ENCODE measurements at places on chromosomes 3 and 15.

DNA sequence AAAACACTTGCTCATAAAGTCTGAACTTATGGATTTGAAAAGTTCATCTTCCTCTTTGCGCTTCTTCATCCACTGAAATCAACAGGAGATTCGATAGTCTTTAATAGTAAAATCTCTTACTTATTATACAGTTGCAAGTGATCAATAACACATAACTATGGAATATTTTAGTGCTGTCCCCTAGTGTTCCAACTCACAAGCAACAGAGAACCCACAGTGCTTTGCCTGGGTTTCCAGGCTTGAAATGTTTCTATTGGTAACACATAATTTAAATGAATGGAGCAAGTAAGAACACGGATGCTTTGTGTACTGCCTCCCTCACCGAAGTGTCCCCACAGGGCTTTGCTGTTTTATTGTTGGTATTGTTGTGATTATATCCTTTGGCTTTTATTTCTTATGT is 93.5 kb downstream of the WDR72 start:
- DNase-seq, result no peak

DNA sequence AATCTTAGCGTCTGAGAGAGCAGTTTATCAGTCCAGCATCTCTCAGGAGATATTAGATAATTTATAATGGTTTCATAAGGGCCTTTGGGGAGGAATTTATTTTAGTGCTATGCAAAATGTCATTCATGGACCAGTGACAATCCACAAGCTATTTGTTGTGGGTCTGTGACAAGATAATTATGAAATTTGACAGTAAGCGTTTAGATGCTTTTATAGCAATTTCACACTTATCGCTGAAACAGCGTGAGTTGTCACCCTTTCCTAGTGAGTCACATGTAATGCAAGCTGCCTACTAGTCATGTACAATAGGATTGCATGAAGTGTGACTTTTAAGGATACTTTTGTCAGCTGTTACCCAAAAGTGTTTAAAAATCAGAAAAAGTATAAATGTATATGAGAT is 315.6 kb upstream of the THBS1 start:
- DNase-seq, result no peak

GRCh38 chr3:56421205-56421604 is 47.1 kb downstream of the ERC2 start:
- no peak for DNase-seq

GRCh38 chr15:85554852-85555521 is 174.6 kb downstream of the AKAP13 start:
- DNase-seq, result no peak

DNA sequence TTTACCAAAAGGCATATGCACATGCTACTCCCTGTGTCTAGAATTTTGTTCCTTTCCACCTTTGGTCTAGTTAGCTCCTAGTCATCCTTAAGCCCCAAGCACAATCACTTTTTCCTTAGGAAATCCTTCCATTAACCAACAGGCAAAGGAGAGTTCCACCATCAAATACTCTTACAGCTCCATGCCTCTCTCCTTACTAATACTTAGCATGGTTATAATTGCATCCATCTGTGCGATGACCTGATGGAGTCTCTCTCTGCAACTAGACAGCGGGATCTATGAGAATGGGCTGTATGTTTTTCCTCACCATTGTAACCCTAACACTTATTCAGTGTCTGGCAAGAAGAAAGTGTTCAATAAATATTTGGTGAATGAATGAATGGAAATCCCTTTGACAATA is 69.3 kb upstream of the SMAD3 start:
- DNase-seq, result peak; percentile 9

- no peak for DNase-seq
These were observed 25.6 kb downstream of the MUC20 start for GRCh38 chr3:195746346-195746745.

- DNase-seq, result no peak
These were observed 40.6 kb upstream of the SEC22A start for GRCh38 chr3:123161167-123161566.

- no peak for DNase-seq
These were observed 309.5 kb downstream of the GAP43 start for GRCh38 chr3:115932807-115933206.

DNA sequence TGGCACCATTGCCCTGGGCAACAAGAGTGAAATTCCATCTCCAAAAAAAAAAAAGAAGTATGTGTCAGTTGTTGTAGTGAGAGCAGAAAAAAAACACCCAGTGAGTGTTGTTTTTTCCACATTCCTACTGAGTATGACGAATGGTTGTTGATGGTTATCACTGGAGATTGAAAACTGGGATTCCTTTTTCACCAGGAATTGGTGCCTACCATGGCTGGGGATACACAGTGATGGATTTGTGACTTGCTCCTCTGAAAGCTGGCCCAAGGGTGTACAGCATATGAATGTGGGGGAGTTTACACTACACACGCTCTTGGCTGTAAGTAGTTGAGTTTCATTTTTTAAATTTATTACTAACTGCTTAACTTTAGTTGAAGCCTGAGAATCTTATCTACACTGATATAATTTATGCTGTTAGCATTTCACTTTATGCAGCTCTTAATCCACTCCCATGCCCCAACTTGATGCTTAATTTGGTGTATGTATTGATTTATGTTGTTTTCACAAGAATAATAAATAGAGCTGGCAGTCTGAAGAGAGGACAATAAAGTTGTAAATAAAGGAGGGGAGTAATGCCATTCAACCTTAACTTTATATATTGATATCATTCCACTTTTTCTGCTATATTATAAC is 56.0 kb upstream of the MME start:
- peak; percentile 34 for DNase-seq

DNA sequence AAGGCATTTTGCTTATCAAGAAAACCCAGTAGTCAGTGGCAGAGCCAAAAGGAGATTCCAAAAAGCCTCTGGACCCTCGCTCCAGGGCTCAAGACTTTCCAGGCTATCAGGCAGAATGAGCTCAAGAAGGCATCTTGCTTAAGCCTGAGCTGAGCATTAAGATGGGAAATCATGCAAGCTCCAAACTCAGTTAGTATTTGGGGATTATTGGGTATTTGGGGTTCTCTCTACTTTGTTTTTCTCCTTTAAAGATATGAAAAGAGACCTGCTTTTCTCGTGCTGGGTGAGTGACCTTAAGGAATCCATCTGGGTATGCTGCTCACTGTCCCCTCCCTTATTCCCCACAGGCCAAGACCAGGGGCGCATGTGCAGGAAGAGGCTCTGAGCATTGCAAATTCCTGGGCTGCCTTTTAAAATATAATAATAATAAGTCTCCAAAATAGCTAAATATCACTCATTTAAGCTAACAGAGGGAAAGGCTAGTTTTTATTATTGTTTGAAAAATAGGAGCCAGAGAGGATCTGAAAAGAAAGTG is 75.4 kb upstream of the HACD2 start:
- DNase-seq, result no peak

GRCh38 chr3:134471521-134472193 is 14.1 kb downstream of the ANAPC13 start:
- peak; percentile 62 for DNase-seq

GRCh38 chr3:139301183-139301582 is 42.6 kb upstream of the MRPS22 start:
- DNase-seq, result peak; percentile 39

DNA sequence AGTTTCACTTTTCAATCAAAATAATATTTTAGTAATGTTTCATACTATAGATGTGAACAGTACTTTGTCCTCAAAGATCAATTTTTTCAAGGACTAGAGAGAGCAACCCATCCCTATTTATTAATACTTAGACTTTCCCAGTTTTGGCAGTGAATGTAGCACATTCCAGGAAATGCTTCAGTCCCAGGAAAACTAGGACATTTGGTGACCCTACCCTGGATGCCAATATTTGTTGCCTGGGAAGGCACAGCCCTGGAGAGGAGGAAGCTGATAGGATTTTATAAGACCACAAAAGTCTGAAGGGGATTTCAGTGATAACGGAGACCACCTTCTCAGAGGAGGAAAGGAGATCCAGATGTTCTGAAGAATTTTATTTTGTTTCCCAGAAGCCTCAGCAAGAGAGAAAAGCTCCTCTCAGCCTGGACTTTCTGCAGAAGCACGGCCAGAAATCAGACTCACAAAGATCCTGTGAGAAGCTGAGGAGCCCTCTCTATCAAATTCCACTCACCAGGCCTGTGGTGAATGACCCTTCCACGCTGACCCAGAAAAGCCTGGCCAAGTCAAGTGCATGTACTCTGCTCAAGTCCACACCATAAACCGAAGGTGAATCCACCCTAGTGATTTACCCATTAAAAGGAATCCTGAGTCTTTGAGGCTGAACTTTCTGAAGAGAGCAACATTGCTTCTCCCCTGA is 87.7 kb upstream of the ABHD17C start:
- DNase-seq, result no peak

DNA sequence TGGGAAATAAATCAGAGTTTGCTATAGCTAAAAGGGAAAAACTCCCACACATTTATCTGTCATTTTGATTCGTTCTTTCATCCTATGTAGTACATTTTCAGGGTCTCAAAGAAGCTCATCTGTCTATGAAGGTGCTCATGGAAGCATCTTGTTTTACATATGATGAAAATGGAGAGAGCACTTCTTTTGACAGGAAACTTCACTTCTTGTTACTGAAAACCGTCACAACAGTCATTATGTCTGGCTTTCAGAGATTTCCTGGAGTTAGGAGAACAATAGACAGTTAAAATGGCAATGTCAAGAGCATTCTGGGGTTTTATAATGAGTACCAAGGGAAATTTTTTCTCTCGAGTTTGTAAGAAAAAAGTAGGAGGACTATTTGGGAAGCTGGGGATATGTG is 83.3 kb downstream of the TMEM108 start:
- no peak for DNase-seq

DNA sequence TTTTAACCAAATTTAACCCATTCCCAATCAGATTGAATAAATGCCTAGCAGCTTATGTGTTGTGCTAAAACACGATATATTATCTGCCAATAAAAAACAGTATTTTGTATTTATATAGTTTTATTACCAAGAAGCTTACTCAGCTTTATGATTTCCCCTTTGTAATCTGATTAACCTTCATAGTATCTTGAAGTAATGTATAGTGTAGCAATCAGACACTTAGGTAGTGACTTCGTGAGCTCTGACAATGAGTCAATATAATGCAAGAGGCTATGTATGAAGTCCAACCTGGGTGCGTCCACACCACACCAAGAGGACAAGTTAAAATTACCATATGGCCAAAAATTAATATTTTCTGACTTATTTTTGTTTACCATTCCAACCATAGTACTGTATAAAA is 2.1 kb upstream of the CNBP start:
- DNase-seq, result no peak

DNA sequence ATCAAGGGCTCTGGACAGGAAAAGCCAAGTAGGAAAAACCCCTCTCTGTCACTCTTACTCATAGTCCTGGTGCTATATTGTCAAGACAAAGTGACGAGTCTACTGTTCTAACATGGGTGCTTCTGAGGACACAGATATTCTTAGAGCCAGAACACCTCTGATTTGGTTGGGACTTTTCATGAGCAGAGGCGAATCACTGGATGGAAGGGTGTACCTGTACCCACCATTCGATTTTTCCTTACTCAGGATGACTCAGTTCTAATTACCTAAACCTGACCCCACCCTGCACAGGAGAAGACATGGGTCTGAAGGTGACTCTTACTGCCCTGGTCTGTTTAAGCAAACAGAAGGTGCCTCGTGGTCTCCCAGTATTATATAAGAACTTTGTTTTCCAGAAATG is 58.5 kb downstream of the ABCC5 start:
- DNase-seq, result no peak

DNA sequence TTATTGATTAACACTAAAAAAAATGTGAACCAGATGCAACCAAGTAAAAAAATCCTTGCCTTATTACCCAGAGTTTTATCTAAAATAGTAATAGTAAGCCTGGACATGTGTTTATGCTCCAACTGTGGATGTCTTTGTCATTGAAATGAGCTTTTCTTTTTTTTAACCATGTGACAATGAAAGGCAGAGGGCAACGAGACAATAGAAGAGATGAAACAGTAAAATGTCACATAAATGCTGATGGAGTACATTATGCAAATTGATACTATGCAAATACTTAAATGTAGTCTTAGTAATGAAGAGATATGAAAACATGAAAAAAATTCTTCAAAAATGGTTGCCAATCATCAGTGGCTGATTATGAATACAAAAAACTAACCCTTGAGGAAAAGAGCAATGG is 20.5 kb upstream of the CHMP2B start:
- no peak for DNase-seq

DNA sequence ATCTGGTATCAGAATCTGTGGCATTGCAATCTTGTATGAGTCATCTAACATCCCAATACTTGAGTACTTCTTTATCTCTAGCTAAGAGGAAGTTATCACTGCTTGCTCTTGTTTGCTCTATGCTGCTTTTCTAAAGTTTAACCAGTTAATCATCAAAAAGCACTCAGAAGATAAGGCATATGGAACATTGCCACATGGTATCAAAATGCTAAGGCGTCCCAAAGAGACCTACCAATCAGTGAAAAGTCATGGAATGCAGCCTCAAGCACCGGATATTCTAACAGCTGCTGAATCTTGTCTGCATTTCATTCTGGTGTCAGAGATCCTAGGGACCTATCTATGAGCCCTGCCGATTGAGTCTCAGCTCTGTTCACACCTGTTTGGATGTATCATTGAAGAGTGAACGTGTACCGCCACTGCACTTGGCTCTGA is 192.8 kb downstream of the ARPP21 start:
- DNase-seq, result peak; percentile 42

- no peak for DNase-seq
These were observed 5.8 kb downstream of the TASOR start for GRCh38 chr3:56677286-56677685.

DNA sequence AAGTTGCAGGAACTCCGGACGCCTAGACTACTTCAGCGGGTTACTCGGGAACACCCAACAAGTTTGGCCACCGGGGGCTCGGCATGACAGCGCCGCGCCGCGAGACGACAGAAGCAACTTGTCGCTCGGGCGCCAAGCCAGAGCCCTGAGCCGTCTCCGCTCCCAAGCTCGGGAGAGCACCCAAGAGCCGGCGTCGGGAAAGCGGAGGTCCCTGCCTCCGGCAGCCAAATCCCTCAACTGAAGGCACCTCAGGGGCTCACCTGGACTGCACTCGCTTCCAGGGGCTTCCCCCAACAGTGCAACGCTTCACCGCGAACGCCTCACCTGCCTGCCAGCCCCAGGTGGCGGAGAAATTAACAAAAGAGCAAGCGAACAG is 640 bp downstream of the MB21D2 start:
- no peak for DNase-seq

GRCh38 chr15:79092382-79092781 is 1.8 kb upstream of the RASGRF1 start:
- no peak for DNase-seq

Data from fibroblast of the aortic adventitia (primary cell).